Stimulated activated CD8-positive, alpha-beta memory T cell treated with anti-CD3 and anti-CD28 coated beads, Interleukin-15, amount 100 ng/mL, for 4 hours (primary cell): ENCODE measurements at places on chromosomes 7 and 10.

- DNase-seq = no peak
Observed at GRCh38 chr10:24550680-24551079, 173.0 kb downstream of the ARHGAP21 start.

DNA sequence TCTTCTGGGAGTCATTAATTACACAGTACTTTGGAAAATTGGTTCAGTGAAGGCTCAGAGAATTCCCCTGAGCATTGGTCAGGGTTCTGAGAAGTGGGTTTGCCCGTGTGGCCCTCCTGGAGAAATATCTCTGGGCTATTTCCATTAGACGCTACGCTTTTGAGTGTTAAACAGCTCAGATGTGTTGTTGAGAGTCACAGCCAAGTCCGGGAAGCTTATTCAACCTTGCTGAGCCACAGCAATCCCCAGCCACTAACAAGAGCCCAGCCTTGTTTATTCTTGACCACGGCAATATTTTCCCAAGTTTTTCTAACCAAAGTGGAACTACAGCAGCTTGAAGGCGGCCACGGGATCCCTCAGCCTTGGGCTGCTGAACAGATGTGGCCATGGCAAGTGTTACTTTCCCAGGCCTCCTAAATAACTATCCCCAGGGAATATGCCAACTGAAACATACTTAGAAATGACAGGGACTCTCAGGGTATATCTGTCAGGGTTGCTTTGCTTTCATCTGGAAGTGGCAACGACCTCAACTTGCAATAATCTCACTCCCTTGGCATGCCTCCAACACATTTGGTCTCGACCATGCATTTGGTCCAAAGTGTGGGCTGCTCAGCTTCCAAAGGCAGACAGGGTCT, 214.7 kb downstream of the EMX2 start:
- DNase-seq = no peak

GRCh38 chr10:60942788-60943315, 1.1 kb downstream of the RHOBTB1 start:
- no peak for DNase-seq

- no peak for DNase-seq
Observed at GRCh38 chr10:10642751-10643150, 374.9 kb upstream of the CELF2 start.

DNA sequence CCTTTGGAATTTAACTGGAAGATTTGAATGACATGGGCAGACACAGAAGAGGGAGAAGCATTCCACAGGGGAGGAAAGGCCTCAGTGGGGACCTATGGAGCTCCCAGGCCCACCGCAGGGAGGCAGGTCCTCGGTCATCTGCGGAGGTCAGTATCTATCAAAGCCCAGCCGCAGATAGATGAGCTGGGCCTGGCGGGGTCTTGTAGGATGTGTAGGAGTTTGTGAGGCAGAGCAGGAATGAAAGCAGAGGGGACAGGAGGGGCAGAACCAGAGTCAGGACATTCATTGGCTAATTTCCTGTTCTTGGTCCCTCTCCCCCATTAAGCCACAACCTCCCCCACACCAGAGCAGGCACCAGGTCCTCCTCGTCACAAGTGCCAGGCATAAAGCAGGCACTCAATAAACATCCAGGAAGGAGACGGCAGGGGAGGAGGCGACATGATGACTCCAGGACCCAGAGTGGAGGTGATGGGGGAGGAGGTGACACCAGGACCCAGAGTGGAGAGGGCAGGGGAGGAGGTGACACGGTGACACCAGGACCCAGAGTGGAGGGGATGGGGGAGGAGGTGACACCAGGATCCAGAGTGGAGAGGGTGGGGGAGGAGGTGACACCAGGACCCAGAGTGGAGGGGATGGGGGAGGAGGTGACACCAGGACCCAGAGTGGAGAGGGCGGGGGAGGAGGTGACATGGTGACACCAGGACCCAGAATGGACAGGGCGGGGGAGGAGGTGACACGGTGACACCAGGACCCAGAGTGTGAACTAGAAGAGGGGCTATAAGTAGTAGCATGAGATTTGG, 83.7 kb upstream of the PDGFA start:
- no peak for DNase-seq

- DNase-seq = no peak
Observed at GRCh38 chr10:69179089-69179742, 818 bp upstream of the SUPV3L1 start.

- DNase-seq = no peak
Observed at GRCh38 chr7:103533761-103534160, 87.8 kb upstream of the SLC26A5 start.

- no peak for DNase-seq
Observed at GRCh38 chr10:24930427-24930826, 22.0 kb downstream of the PRTFDC1 start.
